ENCODE measurements at places on chromosomes 5 and 9.
A peak's percentile ranks its signal among the peaks of the same experiment; 100 is the strongest.

DNA sequence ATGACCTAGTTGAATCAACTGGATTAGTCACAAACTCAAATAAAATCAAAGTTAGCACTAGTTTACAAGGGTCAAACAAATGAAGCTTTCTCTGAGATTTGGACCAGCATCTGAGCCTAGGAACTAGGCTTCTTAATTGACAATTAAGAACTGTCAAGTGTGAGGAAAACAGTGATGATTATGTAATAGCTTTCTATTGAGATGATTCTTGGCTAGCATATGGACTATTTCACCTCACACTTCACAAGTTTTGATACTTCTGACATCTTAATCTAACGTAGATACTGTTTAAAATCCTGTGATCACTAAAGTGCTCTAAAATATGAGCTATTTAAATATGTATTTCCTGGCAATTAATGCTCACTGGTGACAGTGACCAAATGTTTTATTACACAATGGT, 542.9 kb downstream of the EFNA5 start:
- DNase-seq = no peak

GRCh38 chr9:113587471-113588031, 124.0 kb downstream of the RGS3 start:
- DNase-seq = peak; percentile 90

- DNase-seq = no peak
These were observed 481.7 kb upstream of the KLF4 start for GRCh38 chr9:107971241-107971640.

- DNase-seq = no peak
These were observed 856.4 kb upstream of the CDH6 start for GRCh38 chr5:30337084-30337573.

- DNase-seq = no peak
These were observed 43.6 kb upstream of the HRH2 start for GRCh38 chr5:175614223-175614815.

GRCh38 chr9:6552033-6552432, 93.5 kb downstream of the GLDC start:
- DNase-seq = no peak

DNA sequence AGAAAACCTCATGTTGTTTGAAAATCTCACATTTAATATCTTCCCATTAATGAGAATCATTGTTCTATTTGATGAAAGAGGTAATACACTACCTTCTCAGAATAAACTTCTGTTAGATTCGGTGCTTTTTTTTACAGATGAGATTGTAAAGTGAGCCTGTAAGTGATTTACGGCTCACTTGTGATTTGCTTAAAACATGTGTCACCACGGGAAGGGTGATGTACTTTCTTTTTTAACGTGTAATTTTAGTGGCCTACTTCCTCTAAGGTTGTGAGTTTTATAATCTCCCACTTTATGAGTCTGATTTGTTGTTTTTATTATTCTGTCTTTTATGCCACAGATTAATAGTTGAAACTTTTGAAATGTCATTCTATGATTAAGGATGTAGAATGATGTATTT, 15.9 kb downstream of the ANXA1 start:
- no peak for DNase-seq

DNA sequence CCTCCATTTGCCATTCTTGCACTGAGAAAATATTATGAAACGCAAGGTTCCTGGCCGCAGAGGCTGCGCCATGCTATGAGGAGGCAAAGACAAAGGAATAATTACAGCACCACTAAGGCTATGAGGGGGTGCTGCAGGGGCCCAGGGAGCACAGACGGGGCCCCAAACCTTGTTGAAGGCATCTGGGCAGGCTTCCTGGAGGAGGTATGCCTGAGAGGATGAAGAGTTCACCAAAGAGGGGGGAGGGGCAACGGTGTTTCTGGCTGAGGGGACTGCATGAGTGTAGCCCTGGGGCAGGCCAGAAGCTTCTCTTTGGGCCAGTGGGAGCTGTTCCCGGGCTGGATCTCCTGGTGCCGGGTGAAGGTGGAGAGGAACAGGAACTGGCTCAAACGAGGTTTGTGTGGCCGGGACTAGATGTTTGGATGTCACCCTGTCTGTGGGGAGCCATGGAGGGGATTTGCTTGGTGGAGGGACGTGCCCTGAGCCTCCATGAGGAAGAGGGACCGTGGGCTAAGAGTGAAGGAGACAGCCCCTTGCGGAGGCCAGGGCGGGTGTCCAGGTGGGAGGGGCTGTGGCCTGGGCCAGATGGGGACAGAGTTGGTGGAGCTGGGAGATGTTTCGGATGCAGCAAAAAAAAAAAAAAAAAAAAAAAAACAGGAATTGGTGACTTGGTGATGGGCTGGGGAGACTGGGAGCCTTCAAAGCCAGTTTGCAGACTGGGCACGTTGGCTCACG, 28.2 kb downstream of the PTGES start:
- no peak for DNase-seq

GRCh38 chr5:132473668-132474067, 16.9 kb downstream of the IRF1 start:
- no peak for DNase-seq

DNA sequence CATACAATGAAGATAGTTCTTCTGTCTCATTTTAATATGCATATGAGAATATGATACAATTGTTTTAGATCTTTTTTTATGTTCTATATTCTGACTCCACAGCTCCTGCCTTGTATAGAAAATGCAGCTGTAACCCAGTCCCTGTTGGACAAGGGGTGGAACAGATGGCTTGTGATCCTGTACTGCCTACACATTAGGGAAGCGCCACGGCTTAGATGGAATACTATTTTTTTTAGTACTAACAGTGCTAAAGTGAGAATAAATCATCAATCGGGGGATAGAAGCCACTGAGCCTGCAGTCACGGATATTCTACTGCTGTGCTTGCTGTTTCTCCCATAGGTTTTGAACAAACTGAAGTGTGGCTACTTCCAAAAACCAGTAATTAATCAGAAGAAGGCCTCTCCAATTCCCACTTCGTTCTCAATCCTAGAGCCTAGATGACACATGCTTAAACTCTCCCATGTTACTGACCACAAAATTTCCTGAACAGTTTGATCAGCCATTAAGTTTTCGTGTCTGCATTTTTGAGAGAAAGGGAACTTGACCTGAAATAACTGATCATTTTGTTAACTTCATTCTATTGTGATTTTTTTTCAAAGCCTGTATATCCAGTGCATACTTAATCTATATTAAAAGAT, 150.3 kb downstream of the CDH18 start:
- DNase-seq = no peak

DNA sequence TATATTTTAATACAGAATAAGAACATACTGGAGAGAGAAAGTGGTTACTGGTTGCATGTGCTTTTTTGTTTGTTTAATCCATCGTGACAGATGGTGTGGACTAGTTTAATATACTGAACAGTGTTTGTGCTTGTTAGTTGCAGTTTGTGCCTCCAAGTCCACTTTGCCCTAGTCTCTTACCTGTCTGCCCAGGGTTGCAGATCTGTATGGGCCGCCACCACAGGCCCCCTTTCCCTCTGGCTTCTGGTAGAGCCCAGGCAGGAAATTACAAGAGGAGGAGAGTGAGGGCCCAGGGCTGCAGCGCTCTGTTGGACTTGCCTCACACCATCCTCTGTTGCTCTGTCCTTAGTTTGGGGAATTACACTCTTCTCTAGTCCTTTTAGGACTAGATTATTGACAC, 166.4 kb downstream of the KDM4C start:
- no peak for DNase-seq

DNA sequence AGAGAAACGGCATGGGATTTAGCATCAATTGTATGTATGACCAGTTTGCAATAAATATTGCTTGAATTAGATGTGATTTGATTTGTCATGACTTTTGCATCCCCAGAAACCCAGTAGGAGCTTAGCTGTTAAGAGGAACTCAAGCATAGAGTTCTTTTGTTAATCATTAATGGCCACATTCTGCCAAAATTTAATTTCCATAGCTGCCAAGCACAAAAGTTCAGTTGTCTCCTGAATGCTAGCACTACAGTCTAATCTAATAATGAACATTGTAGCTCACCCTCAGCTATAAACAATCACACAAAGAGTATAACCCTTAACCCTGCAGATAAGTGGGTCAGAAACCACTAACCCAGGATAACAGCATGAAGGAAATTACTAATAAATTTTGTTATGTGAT, 169.8 kb upstream of the GRAMD2B start:
- no peak for DNase-seq

DNA sequence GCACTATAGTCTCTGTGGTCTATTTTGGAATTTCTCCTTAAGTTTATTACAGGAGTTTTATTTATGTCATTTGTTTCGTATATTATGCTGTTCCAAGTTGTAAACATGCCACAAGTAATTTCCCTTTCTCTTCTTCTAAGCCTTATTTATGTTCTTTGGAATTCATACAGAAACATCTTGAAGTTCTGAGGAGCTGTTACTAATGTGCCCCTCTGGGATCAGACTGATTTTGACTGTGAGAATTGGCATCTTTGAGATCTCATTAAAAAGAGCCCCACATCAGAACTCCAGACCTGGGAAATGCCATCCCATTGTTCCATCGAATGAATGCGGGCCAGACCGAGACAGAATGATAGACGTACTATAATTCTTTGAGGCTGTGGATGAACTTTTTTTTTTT, 138.8 kb upstream of the CD180 start:
- DNase-seq = no peak

- no peak for DNase-seq
These were observed 415.1 kb downstream of the HCN1 start for GRCh38 chr5:45281081-45281480.

DNA sequence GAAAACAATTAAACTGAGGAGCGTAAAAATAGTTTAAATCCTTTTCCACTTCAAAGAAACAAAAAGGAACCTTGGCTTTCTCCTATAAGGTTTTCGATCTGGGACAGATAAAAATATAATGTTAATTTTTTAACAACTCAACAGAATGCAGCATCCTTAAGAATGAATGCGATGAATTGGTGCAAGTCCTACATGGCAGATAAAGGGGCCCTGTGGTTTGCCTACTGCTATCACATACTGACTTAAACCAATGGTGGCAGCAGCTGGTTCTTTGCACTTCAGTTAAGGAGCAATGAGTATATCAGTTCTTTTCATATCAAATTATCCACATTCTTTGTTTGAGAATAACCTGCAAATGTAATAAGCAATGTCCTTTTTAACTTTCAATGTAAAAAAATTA, 12.4 kb upstream of the TYRP1 start:
- DNase-seq = no peak

- DNase-seq = no peak
These were observed 1935.3 kb upstream of the WWC1 start for GRCh38 chr5:166356096-166356495.

- DNase-seq = no peak
These were observed 4.4 kb downstream of the LRRC8A start for GRCh38 chr9:128886211-128886891.

DNA sequence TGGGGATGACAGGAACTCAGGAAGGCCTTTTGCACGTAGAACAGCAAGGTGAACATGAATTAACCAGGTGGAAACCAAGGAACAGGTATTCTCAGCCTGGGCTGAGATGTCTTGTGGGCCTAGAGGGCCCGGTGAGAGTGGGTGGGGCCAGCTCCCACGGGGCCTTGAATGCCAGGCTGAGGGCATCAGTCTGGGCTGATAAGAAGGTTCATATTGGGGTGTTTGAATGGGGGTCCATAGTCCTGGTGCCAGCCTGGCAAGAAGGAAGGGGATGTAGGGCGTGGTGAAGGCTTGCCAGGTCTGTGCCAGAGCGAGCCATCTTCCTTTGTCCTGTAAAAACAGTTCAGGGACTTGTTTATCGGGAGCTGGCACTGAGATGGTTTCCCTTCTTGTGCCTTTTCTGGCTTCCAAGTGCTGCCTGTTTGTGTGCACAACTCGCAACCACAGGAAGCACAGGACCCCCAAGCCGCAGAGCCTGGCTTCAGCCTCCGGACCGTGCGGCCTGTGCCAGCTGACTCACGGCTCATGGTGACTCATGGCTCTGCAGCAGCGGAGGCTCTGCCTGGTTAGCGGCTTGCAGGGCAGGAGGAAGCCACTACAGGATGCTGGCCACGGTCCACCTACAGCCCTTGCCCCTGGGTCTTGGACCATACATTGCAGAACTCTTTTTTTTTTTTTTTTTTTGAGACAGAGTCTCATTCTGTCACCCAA, 2.4 kb downstream of the CARD19 start:
- peak; percentile 42 for DNase-seq

DNA sequence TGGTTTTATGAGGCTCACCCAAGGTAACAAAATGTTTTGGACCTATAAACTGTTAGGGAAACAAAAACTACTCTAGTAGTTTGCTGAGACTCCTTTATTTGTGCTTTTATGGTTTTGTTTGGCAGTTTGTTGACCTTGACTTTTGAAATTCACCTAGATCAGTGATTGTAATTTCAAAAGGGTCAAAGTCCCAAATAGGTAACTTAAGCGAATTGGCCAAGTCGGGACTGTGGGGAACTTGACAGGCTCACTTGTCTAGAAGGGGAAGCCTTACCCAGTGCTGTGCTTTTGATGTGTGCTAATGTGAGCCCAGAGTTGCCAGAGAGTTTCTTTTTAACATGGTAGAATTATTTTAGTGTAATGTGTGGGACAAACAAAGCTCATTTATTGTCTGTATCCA, 87.2 kb upstream of the SGCD start:
- no peak for DNase-seq

DNA sequence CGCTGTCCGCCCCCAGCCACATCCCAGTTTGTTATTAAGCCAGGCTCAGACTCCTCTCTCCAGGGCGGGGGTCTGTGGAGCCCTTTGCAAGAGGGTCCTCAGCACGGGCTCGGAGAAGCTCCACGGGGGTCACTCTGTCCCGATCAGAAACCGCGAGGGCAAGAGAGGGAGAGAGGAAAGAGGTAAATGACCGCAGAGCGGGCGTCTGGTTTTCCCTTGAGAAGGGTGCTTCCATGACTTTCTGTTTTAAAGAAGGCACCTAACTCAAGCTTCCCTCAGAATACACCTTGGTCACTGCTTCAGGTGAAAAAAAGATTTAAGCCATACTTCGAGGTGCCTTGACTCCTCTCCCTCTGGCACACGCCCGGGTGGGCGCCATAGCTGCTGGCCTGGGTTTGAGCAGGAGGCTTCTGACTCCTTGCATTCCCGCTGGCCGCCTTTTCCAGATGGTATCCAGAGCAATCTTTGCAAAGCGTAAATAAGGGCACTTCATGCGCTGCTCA, 5.8 kb upstream of the TERT start:
- peak; percentile 40 for DNase-seq

GRCh38 chr5:99721506-99721905, 792.7 kb upstream of the CHD1 start:
- no peak for DNase-seq

DNA sequence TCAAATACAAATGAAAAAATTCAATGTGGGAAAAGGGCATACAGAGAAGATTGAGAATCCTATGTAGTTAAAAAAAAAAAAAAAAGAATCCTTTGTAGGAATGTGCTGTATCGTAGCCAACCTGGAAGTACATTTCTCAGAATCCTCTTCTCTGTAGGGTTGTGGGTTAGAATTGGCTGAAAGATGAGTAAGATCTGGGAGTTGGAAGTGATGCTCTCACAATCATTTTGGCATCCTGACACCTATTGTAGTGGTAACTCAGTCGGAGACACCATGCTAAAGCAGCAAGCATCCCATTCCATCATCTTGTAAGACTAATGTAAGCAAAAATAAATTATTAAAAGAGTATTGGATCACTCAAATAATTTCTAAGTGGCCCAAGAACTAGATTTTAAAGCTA, 30.6 kb downstream of the MRPL22 start:
- no peak for DNase-seq
